ENCODE measurements at places on chromosomes 5 and 9. TPM values are rescaled to one million over a fixed set of nuclear protein-coding genes. Genes with fewer than 3 reads are reported as not detected.

DNA sequence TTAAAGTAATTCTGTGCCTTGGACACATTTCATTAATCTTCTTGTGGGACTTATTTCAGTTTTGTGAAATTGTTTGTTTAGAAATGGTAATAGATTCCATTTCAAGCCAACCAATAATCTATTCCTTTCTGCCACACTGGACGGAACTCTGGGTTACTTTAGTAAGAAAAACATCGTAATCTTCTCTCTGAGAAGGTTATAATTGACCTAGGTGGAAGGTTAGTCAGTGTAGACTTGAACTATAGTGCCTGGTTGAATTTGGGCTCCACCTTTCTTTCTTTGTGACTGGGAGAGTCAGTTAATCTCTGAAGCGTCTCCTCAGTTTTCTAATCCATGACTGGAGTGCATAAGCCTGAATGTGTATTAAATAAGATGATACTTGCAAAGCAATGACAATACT, 89.7 kb upstream of the PRLR start:
- DNase-seq: no peak

DNA sequence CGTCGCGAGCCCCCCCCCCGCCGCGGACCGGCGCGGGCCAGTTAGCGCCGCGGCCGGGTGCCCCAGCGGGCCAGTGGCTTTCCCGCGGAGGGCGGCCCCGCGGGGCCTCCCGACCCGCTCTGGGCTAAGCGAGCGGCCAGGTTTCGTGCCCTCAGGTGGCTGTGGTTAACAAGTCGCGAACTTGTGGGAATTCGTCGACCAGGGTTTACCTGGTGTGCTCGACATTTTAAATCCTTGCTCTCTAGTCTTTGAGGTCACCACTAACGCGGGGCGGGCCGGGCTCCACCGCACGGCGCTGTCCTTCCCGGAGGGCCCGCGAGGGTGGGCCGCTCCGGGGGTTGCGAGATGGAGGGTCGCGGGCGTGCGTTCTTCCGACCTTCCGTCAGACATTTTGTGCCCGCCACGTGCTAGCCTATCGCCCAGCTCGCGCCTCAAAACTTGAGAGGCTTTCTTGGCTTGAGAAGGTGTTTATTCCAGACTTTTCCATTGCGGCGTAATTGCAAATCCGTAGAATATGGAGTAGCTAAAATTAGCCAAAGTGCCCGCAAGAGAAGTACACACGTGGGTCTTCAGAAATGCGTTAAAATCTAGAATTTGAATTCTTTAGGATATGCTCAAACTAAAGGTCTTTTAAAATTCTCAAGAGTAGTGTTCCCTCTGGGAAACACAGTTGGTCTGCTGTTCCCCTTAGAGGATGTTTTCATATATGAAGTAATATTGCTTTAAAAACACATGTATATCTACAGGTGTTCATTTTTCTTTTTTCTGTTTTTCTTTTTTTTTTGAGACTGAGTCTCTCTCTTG, 2.1 kb downstream of the ANP32B start:
- peak; percentile 69 for DNase-seq

GRCh38 chr9:73816905-73817304, 665.2 kb downstream of the ANXA1 start:
- no peak for DNase-seq

- DNase-seq: no peak
Measured at GRCh38 chr9:10250219-10250618, 362.6 kb downstream of the PTPRD start.

GRCh38 chr9:98580956-98581355, 127.8 kb downstream of the GABBR2 start:
- DNase-seq: no peak

GRCh38 chr5:114471529-114471928, 109.7 kb downstream of the KCNN2 start:
- no peak for DNase-seq

GRCh38 chr5:14405267-14405666, 176.3 kb upstream of the OTULINL start:
- no peak for DNase-seq

IFNA14 gene
- not detected for total RNA-seq

SIMC1 gene
- total RNA-seq: 9.2 TPM

CYLC2 gene
- not detected for total RNA-seq

Measured in right cardiac atrium (tissue), 5 donors.